ENCODE measurements at places on chromosomes 2 and 18.

- no peak for DNase-seq
Observed at GRCh38 chr2:101145406-101145805, 5.8 kb downstream of the TBC1D8 start.

DNA sequence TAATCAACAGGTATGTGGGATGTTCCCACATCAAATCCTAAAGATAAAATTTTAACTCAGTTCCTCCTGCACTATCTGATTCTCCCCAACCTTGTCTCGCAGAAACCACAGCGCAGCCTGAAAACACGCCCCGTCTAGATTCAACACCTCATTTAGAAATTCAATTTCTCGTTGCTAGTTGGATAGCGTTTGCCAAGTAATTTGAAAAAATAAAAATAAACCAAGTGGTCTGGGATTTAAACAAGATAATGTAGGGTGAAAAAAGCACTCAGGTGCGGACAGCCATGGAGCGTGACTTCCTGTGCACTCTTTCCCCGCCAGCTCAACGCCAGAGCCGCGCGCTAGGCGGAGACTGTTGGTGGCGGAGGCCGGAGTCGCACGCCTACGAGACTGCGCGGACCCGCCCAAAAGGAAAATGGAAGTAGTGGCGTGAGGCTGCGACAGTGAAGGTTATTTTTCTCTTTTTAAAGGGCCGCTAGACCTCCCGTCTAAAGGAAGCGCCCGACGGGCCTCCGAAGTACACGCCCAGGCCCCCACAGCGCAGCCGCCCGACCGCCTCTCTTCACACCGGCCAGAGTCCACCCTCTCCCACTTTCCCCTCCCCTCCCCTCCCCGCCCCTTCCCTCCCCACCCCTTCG is 615 bp upstream of the CCNT2 start:
- no peak for DNase-seq

DNA sequence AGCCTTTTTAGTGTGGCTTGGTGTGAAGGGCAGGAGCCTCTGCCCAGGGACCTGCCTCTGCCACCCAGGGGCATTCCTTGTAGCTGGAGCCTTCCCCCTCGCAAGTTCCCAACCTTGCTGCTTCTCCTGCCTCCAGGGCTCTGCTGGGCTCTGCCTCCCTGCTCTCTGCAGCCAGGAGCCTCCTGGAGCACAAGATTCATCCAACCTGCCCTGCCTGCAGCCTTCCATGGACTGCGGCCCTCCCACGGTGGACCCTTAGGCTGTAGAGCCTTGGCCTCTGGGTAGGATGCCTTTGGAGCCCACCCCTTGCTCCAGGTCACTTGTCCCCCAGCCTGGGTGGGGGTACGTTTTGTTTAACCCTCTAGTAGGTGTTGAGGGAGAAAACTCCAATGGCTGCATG is 2.5 kb downstream of the SLC66A3 start:
- no peak for DNase-seq

DNA sequence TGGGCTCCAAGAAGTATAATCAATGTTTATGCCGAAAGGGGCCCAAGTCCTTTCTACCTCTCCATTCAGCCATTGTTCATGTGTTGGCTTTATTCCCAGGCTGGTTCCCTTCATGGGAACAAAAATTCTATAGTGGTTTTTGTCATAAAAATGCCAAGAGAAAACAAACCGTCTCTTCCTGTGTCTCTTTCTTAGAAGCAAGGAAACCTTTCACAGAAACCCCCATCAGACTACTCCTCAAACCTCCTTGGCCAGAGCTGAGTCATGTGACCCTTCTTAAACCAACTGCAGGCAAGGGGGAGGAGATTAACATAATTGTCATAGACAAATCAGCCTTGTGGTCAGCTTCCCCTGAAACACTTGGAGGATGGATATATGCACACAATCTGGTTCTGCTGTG is 75.1 kb upstream of the TANK start:
- no peak for DNase-seq

- DNase-seq, result no peak
Observed at GRCh38 chr18:33557706-33558105, 20.3 kb upstream of the ASXL3 start.

- no peak for DNase-seq
Observed at GRCh38 chr2:96920801-96921560, 51.1 kb upstream of the SEMA4C start.

GRCh38 chr2:191959209-191959608 is 112.3 kb upstream of the CAVIN2 start:
- peak; percentile 93 for DNase-seq

DNA sequence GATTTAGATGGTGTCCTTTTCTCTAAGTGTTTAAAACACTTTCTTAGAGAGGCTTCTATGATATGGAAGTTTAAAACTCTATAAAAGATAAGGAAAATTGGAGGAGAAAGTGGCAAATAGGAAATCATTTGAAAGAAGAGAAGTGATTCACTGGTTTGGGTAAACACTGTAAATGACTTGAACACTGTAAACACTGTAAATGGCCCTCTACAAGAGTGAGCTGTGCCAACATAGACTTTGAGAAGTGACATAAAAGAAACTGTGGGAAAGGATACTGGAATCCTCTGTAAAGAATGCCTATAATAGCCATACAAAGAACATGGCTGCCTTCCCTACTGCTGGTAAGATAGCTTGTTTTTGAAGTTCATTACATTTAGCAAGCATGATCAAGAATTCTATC is 210.9 kb upstream of the SIX3 start:
- DNase-seq, result no peak

DNA sequence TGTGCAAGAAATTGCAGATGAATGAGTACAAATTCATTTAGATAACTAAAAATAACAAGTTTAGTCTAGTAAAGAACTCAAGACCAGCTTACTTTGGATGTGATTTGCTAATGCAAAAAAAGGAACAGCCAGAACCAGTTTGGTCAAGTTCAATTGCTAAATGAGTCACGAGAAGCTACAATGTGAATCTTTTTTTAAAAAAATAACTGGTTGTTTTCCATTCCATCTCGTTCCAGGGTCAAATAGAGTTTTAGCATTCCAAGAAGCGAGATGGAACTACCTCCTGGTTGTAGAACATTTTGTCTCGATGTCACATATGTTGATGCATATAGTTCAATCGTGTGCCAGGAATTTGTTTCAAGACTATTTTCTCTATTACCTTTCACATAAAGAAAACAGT is 65.0 kb upstream of the IKZF2 start:
- no peak for DNase-seq

GRCh38 chr2:62938126-62938525 is 112.5 kb upstream of the OTX1 start:
- no peak for DNase-seq

GRCh38 chr2:20620271-20620681 is 30.6 kb downstream of the HS1BP3 start:
- no peak for DNase-seq

GRCh38 chr2:220899492-220899891 is 672.6 kb downstream of the EPHA4 start:
- no peak for DNase-seq

- DNase-seq, result no peak
Observed at GRCh38 chr2:19313553-19313952, 44.9 kb downstream of the OSR1 start.

DNA sequence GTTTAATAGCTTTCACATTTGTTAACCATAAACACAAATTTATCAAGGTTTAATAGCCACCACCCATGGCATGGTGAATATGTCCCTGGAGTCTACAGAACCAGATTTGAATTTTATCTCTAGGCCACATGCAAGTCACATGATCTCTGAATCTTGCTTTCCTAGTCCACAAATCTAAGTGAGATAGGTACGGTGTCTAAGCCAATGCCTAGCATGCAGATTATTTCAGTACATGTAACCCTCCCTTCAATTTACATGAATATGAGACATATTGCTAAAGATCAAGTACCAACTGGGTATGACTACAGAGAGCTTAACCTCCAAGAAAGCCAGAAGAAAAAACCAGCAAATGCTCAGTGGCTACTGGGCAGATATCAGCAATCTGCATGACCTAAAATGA is 10.0 kb downstream of the ZNF24 start:
- no peak for DNase-seq

GRCh38 chr2:239216614-239217273 is 184.1 kb downstream of the HDAC4 start:
- no peak for DNase-seq

- DNase-seq, result no peak
Observed at GRCh38 chr2:173803449-173803848, 161.7 kb downstream of the SP3 start.

DNA sequence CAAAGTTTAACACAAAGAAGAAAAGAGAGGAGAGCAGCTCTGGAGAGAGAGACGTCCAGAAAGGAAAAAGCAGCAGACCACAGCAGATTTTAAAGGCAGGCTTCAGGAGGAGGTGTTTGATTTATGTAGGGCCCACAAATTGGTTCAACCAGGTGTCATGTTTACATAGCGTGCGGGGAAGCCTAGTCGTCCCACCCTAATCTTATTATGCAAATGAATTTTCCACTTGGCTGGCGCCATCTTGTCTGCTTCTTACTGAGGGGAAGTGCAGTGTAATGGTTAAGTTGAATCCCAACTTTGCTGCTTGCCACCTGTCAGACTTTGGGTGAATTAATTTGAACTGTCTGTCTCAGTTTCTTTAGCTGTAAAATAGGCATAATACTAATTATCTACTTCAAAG is 282.4 kb upstream of the CYRIA start:
- DNase-seq, result no peak
